ENCODE measurements at places on chromosomes 6 and 20.
A peak's percentile ranks its signal among the peaks of the same experiment; 100 is the strongest.

- DNase-seq, result no peak
Measured at GRCh38 chr6:24255676-24256075, 102.2 kb downstream of the DCDC2 start.

DNA sequence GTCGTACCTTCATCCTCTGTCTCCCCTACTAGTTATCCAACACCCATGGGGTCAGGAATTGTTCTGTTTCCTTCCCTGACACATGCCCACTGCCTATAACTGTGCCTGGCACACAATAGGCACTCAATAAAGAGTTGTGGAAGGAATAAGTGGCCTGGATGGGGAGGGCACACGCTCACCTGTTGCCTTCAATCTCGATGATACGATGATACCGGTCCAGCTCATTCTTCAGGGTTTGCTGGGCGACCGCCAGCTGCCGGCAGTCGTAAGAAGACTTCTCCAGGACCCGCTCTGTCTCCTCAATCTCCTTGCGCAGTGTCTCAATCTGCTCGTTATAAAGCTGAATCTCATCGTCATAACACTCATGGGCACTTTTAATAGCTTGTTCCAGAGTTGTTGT, 32.5 kb downstream of the BFSP1 start:
- no peak for DNase-seq

DNA sequence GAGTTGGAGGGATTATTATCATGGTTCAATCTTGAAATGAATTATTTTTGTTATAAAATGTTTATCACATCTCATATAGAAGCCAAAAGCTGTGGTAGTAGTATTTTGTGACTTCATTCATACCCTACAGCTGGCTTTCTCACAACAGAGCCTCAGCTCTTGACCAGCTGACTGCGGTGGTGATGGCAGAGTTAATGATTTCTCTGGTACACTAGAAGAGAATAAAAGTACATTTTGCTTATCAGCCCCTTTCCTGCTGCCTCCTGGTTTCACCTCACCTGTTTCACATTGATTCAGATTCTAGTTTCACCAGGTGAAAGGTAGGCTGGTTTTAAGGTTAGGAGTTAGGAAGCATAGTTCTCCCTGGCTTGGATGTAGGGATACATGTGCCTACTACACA, 55.7 kb downstream of the AFG1L start:
- DNase-seq, result no peak

GRCh38 chr6:125481056-125481455, 179.3 kb upstream of the HDDC2 start:
- no peak for DNase-seq

DNA sequence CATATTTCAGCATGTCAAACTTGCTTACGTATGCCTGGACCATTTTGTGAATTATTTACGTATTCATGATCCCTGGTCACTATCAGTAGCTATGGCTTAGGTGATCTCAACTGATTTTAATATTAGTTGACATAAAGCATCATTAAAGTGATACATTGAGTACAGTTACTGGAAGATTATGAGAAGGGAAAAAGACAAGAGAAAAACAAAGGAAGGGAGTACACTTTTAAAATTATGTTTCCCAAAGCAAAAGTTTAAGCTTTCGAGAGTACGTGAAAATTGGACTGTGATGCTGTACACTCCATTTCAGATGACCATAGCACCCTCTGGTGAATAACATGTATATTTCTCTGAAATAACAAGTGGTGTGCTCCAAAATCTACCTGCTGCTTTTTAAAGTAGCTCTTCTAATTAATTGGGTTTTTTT, 215.0 kb upstream of the HSF2 start:
- DNase-seq, result no peak

GRCh38 chr6:6798448-6798860, 209.9 kb downstream of the LY86 start:
- DNase-seq, result no peak

DNA sequence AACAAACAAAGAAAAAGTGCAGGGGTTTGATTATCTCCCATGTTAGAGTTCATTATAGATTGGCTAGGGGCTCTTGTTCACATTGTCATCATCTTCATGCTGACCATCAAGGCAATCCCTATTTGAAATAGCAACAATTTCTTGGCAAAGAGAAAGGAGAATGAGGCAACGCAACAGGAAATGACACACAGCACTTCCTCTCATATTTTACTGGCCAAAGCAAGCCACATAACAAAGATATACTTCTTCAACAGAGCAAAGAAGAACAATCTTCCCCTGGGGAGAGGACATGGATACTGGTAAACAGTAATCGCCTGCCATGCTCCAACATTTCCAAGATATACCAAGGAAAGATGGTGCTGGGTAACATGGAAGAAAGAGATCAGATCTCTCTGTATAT, 29.8 kb downstream of the EPM2A start:
- DNase-seq, result no peak

- DNase-seq, result no peak
Measured at GRCh38 chr6:123716506-123716905, 79.8 kb upstream of the TRDN start.

- no peak for DNase-seq
Measured at GRCh38 chr6:168221000-168221399, 98.6 kb downstream of the DACT2 start.

GRCh38 chr6:140079328-140079727, 704.9 kb upstream of the CITED2 start:
- DNase-seq, result no peak

DNA sequence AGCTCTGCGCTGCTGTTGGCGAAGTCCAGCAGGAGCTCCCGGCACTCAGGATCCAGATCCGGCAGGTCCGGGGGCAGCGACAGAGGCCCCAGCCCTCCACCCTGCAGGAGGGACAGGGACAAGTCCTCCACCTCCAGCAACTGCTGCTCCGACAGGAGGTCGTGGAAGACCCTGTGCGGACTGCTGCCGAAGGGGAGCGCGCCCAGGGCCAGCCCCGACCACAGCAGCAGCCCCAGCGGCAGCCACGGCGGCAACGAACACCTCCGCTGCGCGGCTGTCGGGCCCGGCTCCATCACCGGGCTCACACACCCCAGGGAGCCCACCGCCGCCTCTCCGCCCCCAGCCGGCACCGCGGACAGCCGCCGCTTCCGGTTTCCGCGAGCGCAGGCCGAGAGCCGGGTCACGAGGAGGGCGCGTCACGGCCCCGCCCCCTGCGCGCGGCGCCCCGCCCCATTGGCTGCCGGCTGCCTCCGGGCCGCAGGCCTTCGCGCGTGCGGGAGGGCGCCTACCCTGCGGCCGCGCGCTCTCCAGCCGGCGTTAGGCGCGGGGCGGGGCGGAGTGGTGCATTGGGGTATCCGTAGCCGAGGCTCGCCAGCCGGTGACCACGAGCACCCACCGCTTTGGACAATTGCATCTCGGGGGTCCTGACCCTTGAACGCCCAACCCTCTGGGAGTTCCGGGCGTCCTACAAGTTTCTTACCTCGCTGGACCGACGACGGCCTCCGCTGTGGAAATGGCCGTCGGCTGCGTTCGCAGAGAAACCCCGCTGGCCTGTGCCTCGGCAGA, at the start of gene OSTM1:
Gene OSTM1, minus strand, starts transcription at position 383 of the 786 bp plus-strand sequence. Its CDS starts 90 bp downstream, at position 293.
- DNase-seq, result peak; percentile 79

- no peak for DNase-seq
Measured at GRCh38 chr6:1657116-1657770, 47.5 kb downstream of the FOXC1 start.

DNA sequence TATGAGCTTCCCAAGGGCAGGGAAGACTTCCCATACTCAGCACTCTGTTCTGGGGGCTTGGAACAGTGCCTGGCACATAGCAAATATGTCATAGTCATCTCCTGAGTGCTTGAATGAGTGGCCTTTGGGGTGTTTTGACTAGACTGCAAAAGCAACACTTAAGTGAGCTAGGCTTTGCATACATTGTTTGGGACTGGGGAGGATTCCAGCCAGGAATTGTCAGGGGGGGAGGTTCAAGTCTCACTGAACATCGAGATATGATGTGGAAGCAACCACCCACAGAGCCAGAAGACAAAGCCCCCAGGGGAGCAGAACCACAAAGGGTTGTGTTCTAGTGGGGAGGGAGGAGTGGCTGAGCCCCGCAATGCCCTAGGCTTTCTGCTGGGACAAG, 98.4 kb downstream of the SYCP2 start:
- DNase-seq, result no peak

DNA sequence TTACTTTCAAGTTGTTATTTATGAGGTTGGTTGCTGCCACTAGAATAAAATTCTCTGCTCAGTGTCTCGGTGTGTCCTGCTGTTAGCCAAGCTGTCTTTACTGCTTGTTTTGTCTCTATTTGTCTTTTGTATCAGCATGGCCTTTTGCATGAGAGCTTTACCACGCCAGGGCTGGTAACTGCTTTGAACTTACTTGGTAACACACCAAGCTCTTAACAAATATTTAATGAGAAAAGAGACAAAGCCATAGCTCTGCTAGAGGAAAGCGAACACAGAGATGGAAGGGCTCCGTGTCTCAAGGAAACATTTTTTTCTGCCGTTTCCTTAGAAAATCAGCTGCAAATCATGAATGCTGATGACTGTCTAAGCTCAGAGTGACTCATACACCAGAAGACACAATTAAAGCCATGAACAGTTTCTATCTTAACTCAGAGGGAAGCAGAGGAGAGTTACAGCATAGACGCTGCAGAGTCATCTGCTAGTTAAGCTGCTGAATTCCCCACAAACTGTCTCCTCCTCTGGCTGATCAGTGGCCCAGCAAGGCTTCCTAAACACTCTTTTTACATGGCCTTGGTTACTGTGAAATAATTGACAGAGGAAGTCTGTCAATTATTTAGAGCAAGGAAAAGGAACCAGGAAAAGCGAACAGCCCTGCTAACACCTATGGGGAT, 44.8 kb downstream of the AGPAT4 start:
- no peak for DNase-seq

- DNase-seq, result no peak
Measured at GRCh38 chr6:119237177-119237715, 112.3 kb downstream of the MAN1A1 start.

- DNase-seq, result no peak
Measured at GRCh38 chr6:9657994-9658393, 756.9 kb downstream of the TFAP2A start.

- DNase-seq, result peak; percentile 91
Measured at GRCh38 chr20:35767683-35768481, 3.9 kb upstream of the PHF20 start.

DNA sequence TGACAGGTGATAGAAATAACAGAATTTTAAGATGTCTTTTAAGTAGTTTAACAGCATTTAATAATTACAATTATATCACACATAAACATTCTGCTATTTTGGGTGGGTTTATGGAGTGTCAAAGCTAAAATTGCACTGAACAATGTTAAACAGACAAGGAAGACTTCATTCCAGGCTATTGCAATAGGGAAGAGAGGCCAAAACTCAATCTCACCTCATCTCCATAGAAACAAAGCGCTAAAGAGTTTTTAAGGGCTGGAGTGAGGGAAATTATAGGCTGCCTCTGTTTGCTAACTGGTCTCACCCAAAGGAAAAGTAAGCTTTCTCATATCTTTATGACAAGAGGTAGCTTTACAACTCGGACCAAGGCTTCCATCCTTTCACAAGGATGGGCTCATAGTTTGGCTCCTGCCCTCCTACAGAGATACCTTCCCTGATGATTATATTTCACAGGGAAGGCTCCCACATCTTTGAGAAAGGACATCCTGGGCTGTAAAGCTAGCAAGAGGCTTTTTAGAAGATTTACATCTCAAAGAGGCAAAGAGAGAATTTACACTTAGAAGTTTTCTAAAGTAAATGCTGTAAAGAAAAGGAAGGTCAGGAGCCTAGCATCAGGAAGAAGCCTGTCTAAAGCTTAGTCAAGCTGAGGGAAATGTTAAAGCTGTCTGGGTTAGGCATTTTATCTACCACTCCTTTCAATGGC, 350.2 kb upstream of the IMPG1 start:
- no peak for DNase-seq

- no peak for DNase-seq
Measured at GRCh38 chr6:26536571-26537159, 1.5 kb upstream of the HMGN4 start.

GRCh38 chr20:40493071-40493470, 196.0 kb downstream of the MAFB start:
- no peak for DNase-seq

DNA sequence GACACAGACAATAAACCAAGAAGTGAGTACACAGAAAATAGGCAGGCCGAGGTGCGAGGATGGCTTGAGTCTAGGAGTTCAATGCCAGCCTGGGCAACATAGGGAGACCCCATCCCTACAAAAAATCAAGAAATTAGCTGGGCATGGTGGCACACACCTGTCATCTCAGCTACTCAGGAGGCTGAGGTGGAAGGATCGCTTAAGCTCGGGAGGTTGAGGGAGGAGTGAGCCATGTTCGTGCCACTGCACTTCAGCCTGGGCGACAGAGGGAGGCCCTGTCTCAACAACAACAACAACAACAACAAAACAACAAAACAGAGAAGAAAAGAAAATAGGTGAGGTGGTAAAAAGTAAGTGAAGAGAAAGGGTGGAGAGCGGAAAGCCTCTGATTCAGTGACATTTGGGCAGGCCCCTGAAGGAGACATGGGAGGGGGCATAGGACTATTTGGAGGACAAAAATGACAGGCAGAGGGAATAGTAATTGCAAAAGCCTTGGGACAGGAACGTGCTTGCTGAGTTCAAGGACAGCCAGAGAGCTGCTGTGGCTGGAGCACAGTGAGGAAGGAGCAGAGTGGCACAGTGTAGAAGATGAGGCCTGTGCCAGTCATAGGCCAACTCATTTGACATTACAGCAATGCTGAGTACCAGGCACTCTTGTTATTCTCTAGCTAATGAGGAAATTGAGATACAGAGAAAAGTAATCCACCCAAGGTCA, 160.6 kb downstream of the VEGFA start:
- no peak for DNase-seq

- DNase-seq, result no peak
Measured at GRCh38 chr6:111210194-111210728, 123.0 kb downstream of the SLC16A10 start.

DNA sequence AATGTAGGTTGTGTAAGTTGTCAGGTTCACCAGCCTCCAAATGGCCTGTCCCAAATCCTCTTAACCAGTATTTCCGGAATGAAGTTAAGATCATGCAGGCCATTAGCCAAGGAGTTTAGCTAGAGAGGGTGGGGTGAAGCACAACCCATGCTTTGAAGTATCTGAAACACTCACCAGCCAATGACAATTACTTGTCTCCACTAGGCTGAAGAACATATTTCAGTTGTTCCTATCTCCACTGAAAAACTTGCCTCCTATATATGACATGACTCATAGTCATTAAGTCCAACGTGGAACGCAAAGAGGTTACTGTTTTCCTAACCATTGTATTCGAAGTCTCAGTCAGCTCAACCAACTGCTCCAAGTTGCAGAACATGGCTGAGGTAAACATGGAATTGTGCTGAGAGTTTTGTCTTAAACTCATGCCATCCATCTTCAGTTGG, 37.4 kb upstream of the TNFAIP3 start:
- no peak for DNase-seq

GRCh38 chr6:111098597-111098996, 11.3 kb downstream of the SLC16A10 start:
- no peak for DNase-seq
